NCI-H1694 treated with DMSO at 0.1 percent for 48 hours (cell line): ENCODE measurements at places on chromosomes 5 and 9.
A peak's percentile ranks its signal among the peaks of the same experiment; 100 is the strongest.

- DNase-seq = no peak
These were observed 101.9 kb upstream of the S1PR3 start for GRCh38 chr9:88889386-88889785.

GRCh38 chr5:14932902-14933469, 61.4 kb upstream of the ANKH start:
- DNase-seq = no peak

GRCh38 chr5:72558383-72558782, 51.2 kb upstream of the ZNF366 start:
- DNase-seq = peak; percentile 69

- DNase-seq = no peak
These were observed 8.5 kb downstream of the INSYN2B start for GRCh38 chr5:169971780-169972179.

- no peak for DNase-seq
These were observed 196.8 kb downstream of the PRDM9 start for GRCh38 chr5:23703940-23704855.
